Kidney (tissue), 22 donors: ENCODE measurements at places on chromosomes 5 and 9. TPM values are rescaled to one million over a fixed set of nuclear protein-coding genes. Genes with fewer than 3 reads are reported as not detected.
A peak's percentile ranks its signal among the peaks of the same experiment; 100 is the strongest.

GRCh38 chr5:78886341-78887230 lies 98.5 kb downstream of the ARSB start:
- DNase-seq: no peak

GRCh38 chr5:94433397-94434163 lies 184.8 kb downstream of the KIAA0825 start:
- DNase-seq: no peak

DNA sequence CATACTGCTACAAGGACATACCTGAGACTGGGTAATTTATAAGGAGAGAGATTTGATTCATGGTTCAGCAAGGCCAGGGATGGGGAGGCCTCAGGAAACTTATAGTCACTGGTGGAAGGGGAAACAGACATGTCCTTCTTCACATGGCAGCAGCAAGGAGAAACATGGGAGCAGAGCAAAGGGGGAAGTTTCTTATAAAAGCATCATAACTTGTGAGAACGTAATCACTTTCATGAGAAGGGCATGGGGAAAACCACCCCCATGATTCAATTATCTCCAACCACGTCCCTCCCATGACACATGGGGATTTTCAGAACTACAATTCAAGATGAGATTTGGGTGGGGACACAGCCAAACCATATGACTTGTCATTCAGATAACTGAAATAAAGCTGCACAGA lies 100.9 kb downstream of the ST8SIA4 start:
- no peak for DNase-seq

GRCh38 chr9:111502506-111502905 lies 18.3 kb upstream of the ECPAS start:
- no peak for DNase-seq

DNA sequence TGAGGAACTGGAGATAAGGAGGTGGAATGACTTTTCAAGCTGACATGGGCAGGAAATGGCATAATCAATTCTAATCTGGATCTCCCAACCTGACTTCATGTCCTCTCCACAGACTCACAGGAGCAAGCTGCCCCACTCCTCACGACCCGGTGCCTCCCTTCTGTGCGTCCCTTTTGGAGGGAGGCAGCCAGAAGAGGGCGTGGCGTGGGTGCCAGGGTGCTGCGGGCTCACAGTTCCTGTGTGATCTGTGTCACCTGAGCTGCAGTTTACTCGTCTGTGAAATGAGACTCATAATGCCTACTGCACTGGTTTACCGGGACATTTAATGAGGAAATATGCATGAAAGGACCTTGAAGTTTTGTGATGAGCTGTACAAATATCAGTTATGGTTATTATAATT lies 207.4 kb downstream of the DAB2IP start:
- DNase-seq: no peak

- no peak for DNase-seq
Observed at GRCh38 chr9:35754264-35754663, at the start of gene MSMP. TSS of gene MSMP (minus strand) at chr9:35754276. CDS start at chr9:35754129, 147 bp downstream.

GRCh38 chr9:130834371-130835336 lies at the start of gene ABL1:
TSS of gene ABL1 (plus strand) at chr9:130835254. CDS start at chr9:130835447, 193 bp downstream.
- peak; percentile 89 for DNase-seq

- DNase-seq: no peak
Observed at GRCh38 chr5:95770830-95771708, 39.9 kb downstream of the RHOBTB3 start.

GRCh38 chr9:113969343-113969742 lies 93.2 kb downstream of the ZNF618 start:
- no peak for DNase-seq

DNA sequence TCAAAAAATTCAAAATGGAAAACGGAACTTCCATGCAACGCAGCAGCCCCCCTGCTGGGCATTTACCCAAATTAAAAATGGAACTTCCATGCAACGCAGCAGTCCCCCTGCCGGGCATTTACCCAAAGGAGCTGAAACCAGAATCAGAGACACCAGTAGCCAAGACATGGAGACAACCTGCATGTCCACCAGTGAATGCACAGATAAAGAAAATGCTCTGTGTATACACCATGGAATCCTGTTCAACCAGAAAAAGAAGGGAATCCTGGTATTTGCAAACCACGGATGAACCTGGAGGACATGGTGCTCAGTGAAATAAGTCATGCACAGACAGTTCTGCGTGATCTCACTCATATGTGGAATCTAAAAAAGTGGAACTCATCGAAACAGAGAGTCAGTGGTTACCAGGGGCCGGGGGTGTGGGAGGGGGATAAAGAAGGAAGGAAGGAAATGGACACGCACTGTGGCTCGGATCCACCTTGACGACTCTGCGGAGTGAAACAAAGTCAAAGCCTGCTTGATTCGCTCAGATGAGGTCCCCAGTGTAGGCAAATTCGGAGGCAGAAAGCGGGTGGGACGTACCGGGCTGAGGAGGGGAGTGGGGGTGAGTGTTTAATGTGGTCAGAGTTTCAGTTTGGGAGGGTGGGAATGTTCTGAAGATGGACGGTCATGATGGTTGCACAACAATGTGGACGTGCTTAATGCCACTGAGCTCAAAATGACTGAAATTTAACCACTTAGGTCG lies 40.2 kb upstream of the EXOC3 start:
- DNase-seq: peak; percentile 7

DNA sequence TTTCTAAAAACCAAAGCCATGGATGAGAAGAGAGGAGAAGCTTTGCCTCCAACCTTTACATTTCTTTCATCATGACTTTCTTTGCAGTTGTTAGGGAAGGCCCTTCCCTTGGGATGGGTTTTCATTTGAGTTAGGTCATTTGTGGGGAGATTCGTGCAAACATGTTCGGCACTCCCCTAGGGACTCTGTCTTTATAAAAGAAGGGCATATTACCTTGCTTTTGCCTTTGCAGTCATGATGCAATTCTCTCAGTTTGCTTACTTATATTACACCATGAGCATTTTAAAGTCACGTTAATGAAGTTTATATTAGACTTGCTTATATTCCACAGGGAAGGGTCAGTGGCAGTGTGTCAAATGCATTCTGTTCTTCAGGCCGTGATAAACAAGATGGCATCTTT lies 289.3 kb upstream of the WWC1 start:
- no peak for DNase-seq

Gene FAXDC2
- 18.3 TPM for polyA plus RNA-seq

Gene TMEM215
- not detected for polyA plus RNA-seq

Gene PELO
- polyA plus RNA-seq: 29.6 TPM

Gene GCNT1
- polyA plus RNA-seq: 0.88 TPM
